Activated CD8-positive, alpha-beta T cell treated with anti-CD3 and anti-CD28 coated beads for 36 hours (primary cell): ENCODE measurements at places on chromosomes 2 and 18. TPM values are rescaled to one million over a fixed set of nuclear protein-coding genes. Genes with fewer than 3 reads are reported as not detected.
A peak's percentile ranks its signal among the peaks of the same experiment; 100 is the strongest.

The SMIM21 gene
- not detected for total RNA-seq

DNA sequence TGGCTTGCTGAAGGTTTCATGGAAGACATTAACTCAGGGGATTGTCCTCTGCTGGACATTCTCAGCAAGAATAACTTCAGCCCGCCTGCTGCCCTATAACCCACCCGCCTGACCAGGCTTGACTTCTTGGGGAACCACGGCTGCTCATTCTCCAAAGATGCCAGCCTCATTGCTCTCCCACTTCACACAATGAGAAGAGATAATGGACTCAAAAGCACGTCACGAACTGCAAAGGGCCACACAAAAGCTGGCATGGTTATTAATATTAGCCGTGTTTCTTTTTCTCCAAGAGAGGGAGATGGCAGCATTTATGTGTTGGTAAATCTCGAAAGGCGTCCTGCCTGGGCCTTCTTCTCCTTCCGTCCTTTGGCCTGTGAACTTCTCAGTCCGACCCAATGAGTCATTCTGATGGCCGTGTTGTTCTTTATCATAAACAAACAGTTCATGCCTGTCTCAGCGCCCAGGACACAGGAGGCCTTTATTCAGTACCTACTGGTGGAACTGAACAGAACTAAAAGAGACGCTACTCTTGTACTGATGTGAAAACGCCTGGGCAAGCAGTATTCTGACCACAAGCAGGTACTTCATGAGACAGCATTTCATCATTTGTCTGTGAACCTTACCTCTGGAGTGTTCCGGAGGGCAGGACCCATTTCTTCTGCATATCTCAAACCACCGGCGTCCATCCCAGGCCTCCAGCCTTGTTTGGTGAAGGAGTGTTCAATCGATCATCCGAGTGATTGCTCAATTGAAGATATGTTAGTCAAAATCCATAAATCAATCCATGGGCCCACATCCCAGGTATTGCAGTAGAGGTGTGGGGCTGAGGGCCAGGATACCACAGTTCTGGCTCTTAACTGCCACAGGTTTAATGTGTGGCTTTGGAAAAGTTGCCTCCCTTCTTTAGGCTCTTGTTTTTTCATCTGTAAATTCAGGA lies 25.1 kb upstream of the KLHL29 start:
- no peaks in the 10 kb centered on the region for H3K36me3 ChIP-seq
- no peaks in the 10 kb centered on the region for H3K4me1 ChIP-seq
- H3K27ac ChIP-seq, result no peak overlapping the region
- H3K27me3 ChIP-seq, result peaks cover 25% of the 10 kb centered on the region
- no peak overlapping the region for H3K4me3 ChIP-seq

The FAHD2A gene
- total RNA-seq, result 44.0 TPM

DNA sequence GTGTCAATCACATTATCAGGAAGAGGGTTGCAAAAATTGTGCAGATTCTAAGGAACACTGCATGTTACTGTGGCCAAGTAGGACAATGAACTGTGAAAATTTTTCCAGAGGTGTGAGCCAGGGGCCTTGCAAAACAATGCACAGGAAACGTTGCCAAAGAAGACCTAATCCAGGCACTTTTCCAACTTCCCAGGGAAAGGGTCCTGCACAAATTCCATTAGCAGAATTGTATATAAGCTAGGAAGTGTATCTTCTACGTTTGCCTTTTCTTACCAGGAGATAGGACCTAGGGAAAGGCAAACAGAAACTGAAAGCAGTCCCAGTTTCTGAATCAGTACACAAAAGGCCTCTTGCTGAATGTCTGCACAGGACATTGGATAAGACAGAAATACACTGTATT lies 1888.3 kb upstream of the CELF4 start:
- H3K27ac ChIP-seq, result no peak overlapping the region
- no peaks in the 10 kb centered on the region for H3K36me3 ChIP-seq
- H3K4me3 ChIP-seq, result no peak overlapping the region
- DNase-seq, result no peak
- no peaks in the 10 kb centered on the region for H3K4me1 ChIP-seq

DNA sequence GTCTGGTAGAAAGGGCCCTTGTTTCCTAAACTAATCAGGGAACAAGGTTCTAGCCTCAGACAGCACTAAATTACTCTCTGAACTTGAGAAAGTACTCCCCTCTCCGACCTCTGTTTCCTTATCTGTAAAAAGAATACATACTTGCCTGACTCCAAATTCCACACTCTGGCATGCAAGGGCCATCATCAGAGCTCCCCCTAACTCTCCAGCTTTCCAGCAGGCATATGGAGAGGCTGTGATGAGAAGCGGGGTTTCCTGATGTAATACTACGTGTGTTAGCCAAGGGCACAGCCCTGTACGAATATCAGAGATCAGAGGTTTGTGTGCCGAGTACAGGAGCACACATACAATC lies 1.8 kb upstream of the EVA1A start:
- peaks cover 43% of the 10 kb centered on the region for H3K27me3 ChIP-seq
- no peak for DNase-seq
- peaks cover 16% of the 10 kb centered on the region for H3K4me1 ChIP-seq

DNA sequence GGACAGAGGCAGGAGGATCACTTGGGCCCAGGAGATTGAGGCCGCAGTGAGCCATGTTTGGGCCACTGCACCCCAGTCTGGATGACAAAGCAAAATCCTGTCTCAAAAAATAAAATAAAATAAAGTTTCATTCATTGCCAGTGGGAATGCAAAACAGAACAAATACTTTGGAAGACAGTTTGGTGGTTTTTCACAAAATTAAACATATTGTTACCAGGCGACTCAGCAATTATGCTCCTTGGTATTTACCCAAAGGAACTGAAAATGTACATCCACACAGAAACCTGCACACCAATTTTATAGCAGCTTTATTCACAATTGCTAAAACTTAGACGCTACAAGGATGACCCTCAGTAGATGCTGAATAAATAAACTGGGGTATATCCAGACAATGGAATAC lies 35.8 kb downstream of the FOSL2 start:
- H3K4me1 ChIP-seq, result peaks cover 37% of the 10 kb centered on the region
- no peak overlapping the region for H3K4me3 ChIP-seq
- H3K27ac ChIP-seq, result no peak overlapping the region
- no peak for DNase-seq
- no peaks in the 10 kb centered on the region for H3K36me3 ChIP-seq

DNA sequence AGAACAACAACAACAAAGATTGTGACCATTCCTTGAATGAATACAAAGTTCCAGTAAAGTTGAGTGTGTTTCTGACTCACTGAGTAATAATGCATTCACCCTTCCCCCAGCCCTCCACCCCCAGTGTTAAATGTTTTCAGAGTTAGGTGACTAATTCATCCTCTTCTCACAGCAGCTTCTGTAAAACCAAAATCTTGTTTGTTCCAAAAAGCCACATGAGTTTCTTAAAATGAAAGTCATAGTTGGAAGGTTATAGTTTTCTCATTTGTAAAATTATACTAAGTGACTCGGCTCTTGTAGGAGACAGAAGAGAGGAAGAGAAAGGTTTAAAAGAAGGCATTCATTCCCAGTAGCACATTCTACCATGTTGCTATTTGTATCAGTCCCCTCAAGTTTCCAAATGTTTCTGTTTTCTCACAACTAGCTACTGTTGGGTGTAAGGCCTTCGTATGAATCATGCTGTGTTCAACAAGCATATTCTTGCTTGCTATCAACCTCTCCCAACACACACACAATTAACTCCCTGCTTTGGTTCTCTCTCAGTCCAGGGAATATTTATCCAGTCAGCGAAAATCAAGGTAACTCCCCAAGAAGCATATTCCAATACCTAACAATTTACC lies 75.3 kb downstream of the MBD2 start:
- H3K36me3 ChIP-seq, result peaks cover 26% of the 10 kb centered on the region
- peak overlapping the region; percentile 96 for H3K27ac ChIP-seq
- peak; percentile 92 for DNase-seq
- H3K27me3 ChIP-seq, result no peaks in the 10 kb centered on the region

DNA sequence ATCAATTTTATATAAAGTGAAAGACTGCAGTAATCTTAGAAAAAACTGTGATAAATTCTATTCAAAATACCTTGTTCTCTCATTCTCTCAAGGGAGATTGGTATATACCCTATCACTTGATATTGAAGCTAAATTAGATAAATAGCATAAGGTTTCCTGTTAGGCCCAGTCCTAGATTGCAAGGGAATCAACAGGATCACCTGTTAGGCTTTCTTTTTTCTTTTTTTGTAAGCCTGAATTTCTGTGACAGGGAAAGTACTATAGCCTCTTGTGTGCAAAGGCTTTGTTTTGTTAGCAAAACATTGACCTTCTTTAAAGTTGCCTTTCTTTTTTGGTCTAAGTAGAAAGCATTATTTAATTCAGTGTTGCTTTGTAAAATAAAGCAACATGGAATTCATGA lies 100.0 kb downstream of the HAUS1 start:
- no peak for DNase-seq
- H3K27me3 ChIP-seq, result no peaks in the 10 kb centered on the region
- H3K4me1 ChIP-seq, result peaks cover 80% of the 10 kb centered on the region
- H3K27ac ChIP-seq, result peak overlapping the region; percentile 31
- peaks cover 30% of the 10 kb centered on the region for H3K36me3 ChIP-seq

The ZNF804A gene
- not detected for total RNA-seq

DNA sequence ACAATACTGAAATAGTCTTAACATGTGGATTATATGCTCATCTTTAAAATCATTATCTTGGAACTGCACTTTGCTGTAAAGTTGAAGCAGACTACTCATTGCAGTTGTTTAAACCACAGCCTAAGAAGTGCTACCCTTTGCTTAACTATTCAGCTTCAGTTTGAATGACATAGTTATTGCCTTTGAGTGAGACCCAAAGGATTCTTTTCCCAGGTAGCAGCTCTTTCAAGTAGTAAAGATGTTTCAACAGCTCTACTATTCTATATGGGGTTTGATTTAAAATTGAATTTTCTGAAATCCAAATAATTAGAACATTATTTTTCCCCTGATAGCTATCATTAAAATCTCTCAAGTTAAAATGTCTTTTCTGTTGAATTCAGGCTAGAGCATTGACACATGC lies 1.1 kb downstream of the SCG2 start:
- no peak overlapping the region for H3K27ac ChIP-seq
- no peaks in the 10 kb centered on the region for H3K27me3 ChIP-seq
- DNase-seq, result no peak
- H3K4me3 ChIP-seq, result no peak overlapping the region

- no peak overlapping the region for H3K4me3 ChIP-seq
- no peak for DNase-seq
- no peaks in the 10 kb centered on the region for H3K4me1 ChIP-seq
- H3K36me3 ChIP-seq, result no peaks in the 10 kb centered on the region
Measured at GRCh38 chr18:39913672-39914366, 2041.2 kb upstream of the PIK3C3 start.
